ENCODE measurements at places on chromosomes 4 and X.

DNA sequence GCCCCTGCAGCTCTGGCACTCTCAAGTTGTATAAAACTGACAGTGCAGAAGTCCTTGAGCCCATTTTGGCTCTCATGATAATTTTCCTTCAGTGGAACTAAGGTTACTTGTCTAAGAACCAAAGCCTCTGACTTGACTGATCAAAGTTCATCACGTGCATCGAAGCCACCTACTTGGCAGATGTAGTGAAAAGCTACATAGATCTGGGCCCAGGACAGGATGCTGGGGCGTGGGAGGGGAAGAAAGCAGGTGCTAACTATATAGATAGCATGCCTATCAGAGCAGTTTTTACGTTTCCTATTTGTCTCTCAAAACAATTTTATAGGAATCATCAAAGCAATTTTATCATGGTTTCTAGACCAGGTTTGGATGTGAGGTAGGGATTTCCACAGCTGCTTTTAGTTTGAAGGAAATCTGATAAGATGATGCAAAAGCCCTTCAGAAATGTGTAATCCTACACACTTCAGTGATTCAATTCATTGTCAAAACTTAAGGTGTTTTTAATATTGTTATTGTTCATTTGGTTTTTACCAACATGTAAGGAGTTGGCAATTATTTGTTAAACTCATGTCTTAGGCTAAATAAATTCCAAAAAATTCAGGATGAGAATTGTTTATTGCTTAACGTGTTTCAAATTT, 1.2 kb upstream of the CD40LG start:
- no peak for DNase-seq

DNA sequence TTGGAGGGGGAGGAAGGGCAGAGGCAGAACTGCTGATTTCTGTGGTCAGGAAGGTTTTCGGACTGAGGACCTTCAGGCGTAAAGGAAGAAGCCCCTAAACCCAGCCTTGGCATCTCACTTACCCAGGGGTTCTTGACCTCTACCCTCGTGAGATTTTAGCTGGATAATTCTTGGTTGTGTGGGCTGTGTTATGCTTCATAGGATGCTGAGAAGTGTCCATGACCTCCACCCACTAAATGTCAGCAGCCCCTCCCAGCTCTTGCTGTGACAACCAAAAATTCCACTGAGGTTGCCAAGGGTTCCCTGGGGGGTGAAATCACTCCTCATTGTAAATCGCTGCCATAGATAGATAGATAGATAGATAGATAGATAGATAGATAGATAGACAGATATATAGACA, 5.8 kb upstream of the CRLF2 start:
- DNase-seq, result no peak

DNA sequence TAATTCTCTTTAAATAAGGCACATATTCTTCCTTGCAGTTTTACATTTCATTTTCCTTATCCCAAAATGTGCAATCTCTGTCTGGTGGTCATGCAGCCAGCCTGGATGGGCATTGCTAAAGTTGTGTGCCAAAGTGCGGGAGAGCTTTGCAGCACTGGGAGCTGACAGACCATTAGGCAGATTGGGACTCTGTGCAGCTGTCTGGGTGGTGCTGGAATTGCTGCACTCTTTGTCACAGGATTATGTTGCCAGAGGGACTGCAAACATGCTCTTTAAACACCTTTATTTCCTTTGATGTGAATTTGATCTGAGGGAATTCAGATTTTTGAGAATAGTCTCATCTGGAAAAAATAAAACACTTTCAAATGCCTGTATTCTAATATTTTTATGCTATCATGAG, 956.2 kb upstream of the DIAPH2 start:
- no peak for DNase-seq

GRCh38 chrX:4181782-4182407, 468.4 kb upstream of the PRKX start:
- DNase-seq, result no peak

- no peak for DNase-seq
Measured at GRCh38 chr4:95129821-95130311, 372.1 kb downstream of the BMPR1B start.

DNA sequence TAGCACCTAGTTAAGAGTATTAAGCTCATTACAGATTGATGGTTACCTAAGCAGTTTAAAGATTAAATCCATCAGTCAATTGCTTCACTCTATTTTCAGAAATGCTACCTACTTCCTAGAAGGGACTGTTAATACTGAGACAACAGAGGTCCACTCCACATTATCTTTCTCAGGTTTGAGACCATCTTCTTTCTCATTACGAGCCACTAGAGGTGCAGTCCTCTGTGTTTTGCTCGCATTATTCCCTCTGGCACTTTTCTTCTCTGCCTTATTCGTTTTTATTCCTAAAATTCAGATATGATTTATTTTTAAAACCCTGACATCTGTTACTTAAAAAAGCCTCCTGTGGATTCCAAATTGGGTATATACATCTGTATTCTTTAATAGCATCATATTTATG, 459.1 kb downstream of the FSTL5 start:
- DNase-seq, result no peak

GRCh38 chr4:62709618-62710252, 1509.6 kb downstream of the ADGRL3 start:
- DNase-seq, result no peak

DNA sequence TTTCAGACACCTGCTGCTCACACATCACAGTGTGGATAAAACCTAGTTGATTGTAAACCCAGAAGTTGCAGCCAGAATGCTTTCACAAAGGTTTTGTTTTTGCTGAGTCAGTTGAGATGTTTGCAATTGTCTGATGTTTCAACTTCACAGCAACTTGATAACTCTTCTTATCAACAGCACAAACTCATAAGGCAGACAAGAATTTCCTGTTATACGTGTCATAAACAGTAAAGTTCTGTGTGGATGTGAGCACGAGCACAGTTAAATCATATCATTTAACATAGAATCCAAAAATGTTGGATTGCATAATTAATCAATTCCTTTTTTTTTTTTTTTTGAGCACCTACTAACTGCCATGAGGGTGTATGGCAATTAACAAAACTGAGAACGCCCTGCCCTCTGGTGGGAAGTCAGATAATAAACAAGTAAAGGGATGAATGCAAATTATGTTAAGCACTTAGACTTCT, 512.2 kb downstream of the PDHA2 start:
- DNase-seq, result no peak

DNA sequence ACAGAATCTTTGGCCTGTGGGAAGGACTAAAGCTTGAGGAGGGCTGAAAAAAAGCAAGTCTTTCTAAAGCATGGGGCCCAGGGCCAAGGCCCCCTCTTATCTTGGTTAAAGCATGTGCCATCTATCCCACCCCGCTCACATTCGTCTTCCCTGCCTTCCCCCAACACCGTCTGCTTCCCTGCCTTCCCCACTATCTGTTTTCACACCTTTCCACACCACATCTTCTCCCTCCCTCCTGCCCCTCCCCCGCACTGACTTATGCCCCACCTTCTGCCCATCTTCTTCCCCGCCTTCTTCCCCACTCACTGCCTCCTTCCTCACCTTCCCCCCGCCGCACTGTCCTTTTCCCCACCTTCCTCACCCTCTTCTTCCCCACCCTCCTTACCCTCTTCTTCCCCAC, 890 bp upstream of the NAP1L5 start:
- DNase-seq, result no peak

DNA sequence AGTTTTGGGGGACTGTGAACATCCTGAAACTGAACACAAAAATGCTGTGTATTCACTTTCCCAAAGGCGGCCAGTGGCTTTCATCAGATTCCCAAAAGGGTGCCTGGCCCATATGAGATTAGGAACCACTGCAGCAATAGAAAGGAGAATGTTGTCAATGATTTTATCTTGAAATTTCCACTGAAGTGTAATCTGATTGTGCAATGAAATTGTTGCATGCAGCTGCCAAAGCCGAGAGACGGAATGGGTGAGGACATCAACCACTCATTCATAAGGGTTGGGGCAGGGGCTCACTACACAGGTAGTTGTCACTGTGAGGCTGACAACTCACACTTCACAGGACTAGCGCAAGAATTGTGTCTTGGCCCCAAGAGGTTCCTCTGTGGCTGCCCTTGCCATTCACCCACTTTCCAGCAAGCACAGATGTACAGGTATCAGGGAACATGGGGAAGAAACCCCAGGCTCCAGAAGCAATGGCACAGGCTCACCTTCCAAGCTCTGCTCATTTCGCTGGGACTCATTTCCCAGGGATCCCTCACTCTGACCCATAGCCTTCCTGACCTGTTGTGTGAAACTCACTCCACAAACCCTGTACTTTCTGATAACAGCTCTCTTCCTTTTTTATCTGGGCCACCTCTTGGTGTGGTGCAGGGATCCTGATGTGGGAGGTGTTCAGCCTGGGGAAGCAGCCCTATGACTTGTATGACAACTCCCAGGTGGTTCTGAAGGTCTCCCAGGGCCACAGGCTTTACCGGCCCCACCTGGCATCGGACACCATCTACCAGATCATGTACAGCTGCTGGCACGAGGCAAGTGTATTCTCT, 48.8 kb downstream of the BMX start:
- no peak for DNase-seq

GRCh38 chrX:120753413-120754251, 122.0 kb downstream of the CT47B1 start:
- no peak for DNase-seq

- no peak for DNase-seq
Measured at GRCh38 chr4:41878170-41878969, 56.9 kb upstream of the TMEM33 start.

- DNase-seq, result no peak
Measured at GRCh38 chr4:16075061-16075460, 8.8 kb downstream of the PROM1 start.

DNA sequence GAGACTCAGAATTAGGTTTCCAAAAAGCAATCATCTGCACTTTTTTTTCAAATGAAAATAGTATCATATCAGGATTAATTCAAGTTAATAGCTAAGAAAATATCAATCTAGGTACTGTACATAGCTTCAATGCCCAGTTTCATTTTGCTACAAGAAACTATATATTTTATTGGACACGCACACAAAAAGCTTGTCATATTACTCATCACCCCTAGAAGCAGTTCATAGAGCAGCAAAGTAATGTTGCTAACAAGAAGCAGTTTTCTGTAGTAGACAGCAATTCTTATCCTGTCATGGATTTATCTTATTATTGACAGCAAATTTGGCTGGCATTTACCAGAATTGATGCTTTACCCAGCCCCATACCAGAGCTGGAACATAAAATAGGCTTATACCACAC, 52.3 kb upstream of the LSM6 start:
- no peak for DNase-seq

- DNase-seq, result no peak
Measured at GRCh38 chr4:175935016-175935661, 123.1 kb upstream of the GPM6A start.

DNA sequence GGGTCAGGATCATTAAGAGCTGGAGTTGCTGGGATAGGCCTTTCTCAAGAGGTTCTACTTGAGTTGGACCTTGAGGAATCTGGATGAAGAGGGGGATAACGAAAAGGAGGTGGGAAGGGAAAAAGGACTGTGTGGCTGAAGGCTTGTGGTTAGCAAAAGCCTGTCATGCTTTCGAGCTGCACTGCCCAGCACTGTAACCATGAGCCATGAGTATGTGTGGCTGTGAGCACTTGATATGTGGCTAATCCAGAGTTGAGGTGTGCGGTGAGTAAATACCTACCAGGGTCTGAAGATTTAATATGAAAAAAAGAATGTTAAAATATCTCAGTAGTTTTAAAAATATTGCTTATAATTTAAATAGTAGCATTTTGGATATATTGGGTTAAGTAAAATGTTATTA, 11.4 kb downstream of the TMEM165 start:
- no peak for DNase-seq

GRCh38 chr4:174120446-174121295, 162.8 kb downstream of the FBXO8 start:
- no peak for DNase-seq

Measured in activated CD8-positive, alpha-beta memory T cell treated with anti-CD3 and anti-CD28 coated beads for 48 hours (primary cell).